ENCODE measurements at places on chromosomes 7 and 10. TPM values are rescaled to one million over a fixed set of nuclear protein-coding genes. Genes with fewer than 3 reads are reported as not detected.

The ABCC2 gene
- total RNA-seq, result 3.3 TPM

The OR2A7 gene
- 1.9 TPM for total RNA-seq

- no peak for DNase-seq
These were observed 33.2 kb upstream of the MKRN1 start for GRCh38 chr7:140512317-140513000.

DNA sequence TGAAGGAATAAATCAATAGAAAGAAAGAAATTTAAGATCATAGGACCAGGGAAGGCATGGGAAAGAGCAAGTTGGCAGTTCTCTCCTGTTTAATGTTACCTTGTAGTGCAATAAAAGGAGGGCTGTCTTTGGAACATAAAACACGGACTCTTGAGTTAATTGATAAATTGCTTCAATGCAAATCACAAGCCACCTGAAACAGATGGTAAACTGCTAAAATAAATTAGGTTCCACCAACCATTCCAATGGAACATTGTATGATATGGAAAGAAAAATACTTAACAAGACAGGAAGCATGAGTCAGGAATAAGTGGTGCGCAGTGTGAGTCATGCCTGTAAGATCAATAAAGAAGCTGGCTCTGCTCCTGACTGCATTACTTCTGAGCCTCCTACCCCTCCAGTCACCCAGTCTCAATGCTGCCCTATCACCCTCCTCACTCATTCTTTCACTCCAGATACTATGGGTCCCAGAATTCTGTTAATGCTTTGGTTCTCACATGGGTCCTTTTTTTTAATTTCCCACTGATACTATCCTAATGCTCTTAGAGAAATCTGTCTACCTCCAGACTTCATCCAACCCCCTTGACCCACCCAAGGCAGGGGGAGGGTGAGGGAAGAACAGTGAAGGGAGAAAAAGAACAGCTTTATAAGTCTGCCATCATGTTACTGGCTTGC, 78.9 kb downstream of the LRRC17 start:
- DNase-seq, result no peak

- DNase-seq, result no peak
These were observed 35.9 kb downstream of the CCDC3 start for GRCh38 chr10:12965571-12965970.

GRCh38 chr7:26365901-26366275, 74.2 kb downstream of the SNX10 start:
- DNase-seq, result no peak

Data from posterior vena cava (tissue), 2 donors.